H1 (cell line): ENCODE measurements at places on chromosomes 13 and 19.

GRCh38 chr13:112655913-112656312 is 33.9 kb upstream of the ATP11A start:
- no peak for DNase-seq

DNA sequence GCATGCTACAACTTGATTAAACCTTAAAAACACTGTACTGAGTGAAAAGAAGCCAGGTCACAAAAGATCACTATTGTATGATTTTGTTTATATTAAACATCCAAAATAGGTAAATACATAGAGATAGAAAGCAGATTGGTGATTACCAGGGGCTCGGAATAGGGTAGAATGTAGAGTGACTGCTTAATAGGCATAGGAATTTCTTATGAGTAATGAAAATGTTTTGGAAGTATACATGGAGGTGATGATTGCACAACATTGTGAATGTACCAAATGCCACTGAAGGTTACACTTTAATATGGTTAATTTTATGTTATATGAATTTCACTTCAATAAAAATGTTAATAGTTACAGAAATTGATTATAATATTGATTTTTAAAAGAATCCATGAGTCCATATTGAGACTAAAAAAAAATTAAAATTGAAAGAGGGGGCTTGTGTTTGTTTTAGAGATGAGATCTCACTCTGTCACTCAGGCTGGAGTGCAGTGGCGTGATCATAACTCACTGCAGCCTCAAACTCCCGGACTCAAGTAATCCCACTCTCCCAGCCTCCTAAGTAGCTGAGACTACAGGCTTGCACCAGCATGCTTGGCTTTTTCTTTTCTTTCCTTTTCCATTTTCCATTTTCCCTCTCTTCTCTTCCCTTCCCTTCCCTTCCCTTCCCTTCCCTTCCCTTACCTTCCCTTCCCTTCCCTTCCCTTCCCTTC is 85.1 kb downstream of the FNDC3A start:
- DNase-seq: no peak

- DNase-seq: no peak
Observed at GRCh38 chr19:27722625-27723024, 1490.3 kb downstream of the UQCRFS1 start.

DNA sequence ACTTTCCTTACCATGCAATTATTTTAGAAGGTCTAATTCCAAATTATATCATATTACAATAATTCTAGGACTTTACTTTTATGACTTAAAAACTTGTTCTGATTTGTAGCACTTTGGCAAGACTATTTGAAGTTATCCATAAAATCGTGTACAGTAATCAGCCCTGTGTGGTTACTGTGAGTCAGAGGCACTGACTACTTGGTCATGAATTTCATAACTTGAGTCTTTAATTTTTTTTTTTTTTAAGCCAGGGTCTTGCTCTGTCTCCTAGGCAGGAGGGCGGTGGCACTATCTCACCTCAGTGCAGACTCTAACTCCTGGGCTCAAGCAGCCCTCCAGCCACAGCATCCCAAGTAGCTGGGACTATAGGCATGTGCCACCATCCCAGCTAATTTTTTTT is 1319.2 kb upstream of the SLC10A2 start:
- DNase-seq: no peak

- peak; percentile 92 for DNase-seq
Observed at GRCh38 chr19:14347999-14348889, 33.0 kb upstream of the ADGRE5 start.

DNA sequence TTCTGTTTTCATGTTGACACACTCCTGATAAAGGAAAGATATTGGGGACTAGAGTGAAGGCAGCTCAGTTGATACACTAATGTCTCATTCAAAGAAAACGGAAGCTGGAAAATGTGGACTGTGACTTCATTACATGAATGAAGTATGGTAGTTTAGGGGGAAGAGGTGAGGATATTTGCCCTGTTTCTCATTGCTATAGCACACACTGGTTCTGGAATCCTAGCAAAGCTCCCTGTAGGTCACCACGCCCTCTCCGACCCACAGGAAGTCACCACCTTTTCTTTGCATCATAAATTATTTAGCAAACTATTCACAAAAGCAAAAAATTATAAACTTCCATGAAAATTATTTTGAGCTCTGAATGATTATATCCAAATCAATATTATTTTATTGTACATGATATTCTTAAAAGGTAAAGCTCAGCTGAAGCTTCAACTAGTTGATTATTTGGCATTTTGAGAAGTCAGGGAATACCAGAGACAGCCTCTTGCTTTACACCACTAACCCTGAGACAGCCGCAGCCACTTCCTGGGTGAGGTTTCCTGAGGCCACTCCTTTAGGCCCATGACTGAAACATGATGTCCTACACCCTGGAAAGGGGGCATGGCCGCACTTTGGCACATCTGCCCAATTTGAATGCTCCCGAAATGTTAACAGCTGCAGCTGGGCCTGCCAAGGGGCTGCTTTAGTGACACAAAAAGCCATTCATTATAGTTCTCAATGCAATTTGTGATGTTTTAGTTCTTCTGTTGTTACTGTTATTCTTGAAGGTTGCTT is 50.0 kb upstream of the WDFY2 start:
- DNase-seq: no peak
